ENCODE measurements at places on chromosomes 5 and 9. TPM values are rescaled to one million over a fixed set of nuclear protein-coding genes. Genes with fewer than 3 reads are reported as not detected.

DNA sequence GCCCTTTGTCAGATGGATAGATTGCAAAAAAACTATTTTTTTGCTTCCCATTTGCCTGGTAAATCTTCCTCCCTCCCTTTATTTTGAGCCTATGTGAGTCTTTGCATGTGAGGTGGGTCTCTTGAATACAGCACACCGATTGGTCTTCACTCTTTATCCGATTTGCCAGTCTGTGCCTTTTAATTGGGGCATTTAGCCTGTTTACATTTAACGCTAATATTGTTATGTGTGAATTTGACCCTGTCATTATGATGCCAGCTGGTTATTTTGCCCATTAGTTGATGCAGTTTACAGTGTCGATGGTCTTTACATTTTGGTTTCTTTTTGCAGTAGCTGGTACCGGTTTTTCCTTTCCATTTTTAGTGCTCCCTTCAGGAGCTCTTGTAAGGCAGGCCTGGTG is 13.0 kb upstream of the DEPDC1B start:
- no peak for DNase-seq

DNA sequence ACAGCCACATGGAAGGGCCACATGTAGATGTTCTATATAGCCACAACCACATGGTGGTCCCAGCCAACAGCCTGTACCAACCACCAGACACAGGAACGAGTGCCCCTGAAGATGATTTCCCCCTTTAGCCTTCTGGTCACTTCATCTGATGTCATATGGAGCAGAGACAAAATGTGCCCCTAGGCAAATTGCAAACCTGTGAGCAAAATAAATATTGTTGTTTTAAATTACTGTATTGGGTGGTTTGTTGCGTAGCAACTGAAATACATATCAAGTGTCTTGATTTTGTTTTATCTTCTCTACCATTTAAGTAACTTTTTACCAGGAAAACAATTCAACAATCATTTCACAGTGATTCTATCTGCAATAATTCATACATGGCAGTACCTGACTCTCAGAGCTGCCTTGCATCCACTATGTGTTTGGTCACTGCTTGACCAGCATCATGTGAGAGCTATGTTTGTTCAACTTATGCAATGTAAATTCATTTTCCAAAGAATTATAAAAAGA is 142.5 kb upstream of the VLDLR start:
- no peak for DNase-seq

The OGN gene
- not detected for total RNA-seq

GRCh38 chr9:13556656-13557055 is 277.2 kb upstream of the MPDZ start:
- no peak for DNase-seq

GRCh38 chr9:91089405-91090129 is 272.2 kb downstream of the AUH start:
- peak; percentile 61 for DNase-seq

DNA sequence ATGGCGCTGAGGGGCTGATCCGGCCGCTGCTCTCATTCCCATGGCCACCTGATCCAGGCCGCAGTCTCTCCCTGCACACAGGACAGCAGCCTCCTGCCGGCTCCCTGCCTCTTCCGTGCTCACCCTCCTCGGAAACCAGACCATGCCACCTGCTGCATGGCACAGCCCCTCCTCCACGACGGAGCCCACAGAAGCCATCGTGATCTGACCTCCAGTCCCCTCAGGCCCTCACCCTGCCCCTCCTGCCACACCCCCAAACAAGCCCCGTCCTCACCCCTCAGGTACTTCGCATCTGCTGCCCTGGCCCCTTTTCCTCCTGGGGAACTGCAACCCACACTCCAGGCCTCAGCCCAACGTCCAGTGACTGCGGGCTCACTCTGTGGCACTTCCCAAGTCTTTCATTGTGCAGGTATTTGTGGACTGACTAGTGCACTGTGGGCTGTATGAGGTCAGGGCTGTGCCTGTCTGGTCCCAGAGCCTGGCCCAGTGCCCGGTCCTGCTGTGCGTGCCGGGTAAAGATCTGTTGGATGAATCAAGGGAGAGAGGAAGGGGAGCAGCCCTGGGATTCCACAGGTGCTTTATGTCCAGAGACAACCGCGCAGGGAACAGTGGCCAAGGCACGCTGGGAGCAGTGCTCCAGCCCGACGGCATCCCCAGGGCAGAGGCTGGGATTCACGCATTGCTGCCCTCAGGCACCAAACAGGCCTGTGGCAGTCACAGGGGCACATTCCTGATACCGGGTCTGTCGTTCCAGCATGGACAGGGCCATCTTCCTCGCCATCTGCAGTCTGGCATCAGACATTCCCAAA is 86.1 kb downstream of the ADAMTS2 start:
- DNase-seq = no peak

- DNase-seq = peak; percentile 88
Measured at GRCh38 chr9:100160021-100160420, 61.0 kb downstream of the INVS start.

DNA sequence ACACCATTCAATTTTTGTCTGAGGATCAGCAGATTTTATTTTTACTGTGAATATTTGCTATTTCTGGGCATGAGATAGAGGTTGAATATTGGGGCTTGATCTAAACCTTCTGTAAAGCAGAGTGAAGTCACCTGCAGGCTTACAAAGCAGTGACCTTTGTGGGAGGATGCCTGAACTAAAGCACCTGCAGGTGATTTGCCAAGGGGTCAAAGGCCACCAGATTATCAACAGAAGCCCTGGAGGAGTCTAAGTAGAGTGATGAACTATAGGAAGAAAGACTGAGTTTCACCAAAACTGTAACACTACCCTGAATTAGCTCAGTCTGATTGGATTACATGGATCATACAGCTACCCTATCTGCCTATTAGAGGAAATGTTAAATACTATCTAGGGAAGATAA is 144.3 kb upstream of the PRLR start:
- no peak for DNase-seq

DNA sequence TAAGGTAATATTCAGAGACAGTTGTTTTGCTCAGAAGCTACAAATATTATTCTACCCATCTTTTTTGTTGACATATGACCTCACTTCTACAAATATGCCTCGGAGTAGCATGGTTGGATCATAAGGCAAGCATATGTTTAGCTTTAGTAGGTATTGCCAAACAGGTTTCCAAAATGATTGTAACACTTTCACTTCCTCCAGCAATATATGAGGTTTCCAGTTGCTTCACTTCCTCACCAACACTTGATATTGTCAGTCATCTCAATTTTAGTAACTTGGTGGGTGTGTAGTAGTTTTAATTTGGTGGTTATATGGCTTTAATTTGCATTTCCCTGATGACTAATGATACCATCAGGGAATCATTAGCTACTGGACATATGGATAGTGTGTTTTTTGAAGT is 46.7 kb downstream of the TNFSF8 start:
- no peak for DNase-seq

The TMEM215 gene
- not detected for total RNA-seq

- DNase-seq = peak; percentile 65
Measured at GRCh38 chr9:3848445-3849114, 322.8 kb upstream of the RFX3 start.

The GMCL2 gene
- total RNA-seq = not detected

GRCh38 chr9:87826331-87826730 is 56.3 kb upstream of the SPATA31E1 start:
- no peak for DNase-seq

GRCh38 chr5:139895647-139896046 is 100.0 kb downstream of the PSD2 start:
- no peak for DNase-seq

DNA sequence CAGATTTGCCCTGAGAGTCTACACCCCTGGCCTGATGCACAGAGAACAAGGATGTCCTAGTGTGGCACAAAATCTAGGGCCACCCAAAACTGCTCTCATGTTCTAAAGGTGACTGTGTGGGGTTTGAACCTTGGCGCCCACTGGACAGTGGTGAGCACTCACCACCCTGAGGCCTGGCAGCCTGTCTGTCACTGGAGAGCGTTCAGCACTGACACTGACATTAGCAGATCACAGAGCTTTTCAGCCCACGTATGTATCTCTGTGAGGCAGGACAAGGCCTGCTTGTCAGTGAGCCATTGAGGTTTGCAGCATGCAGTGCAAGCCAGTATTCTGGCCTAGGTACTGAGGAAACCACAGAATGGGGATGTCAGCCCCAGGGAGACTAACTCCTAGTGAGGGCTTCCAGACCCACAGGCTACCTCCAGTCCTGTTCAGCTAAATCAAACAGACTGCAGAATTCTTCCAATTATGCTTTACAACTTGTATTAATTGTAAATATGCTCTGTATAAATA is 38.9 kb upstream of the SLC2A8 start:
- DNase-seq = no peak

GRCh38 chr9:121567500-121568342 is 68.1 kb upstream of the GGTA1 start:
- DNase-seq = no peak

- DNase-seq = no peak
Measured at GRCh38 chr5:139708434-139708861, 60.3 kb downstream of the CXXC5 start.

- DNase-seq = no peak
Measured at GRCh38 chr5:170439223-170439943, 50.2 kb upstream of the KCNMB1 start.

The HK3 gene
- 0.17 TPM for total RNA-seq

- DNase-seq = no peak
Measured at GRCh38 chr9:33153666-33154065, 13.5 kb downstream of the B4GALT1 start.

- no peak for DNase-seq
Measured at GRCh38 chr5:62042007-62042406, 264.0 kb upstream of the KIF2A start.

GRCh38 chr5:400282-401145 is 42.5 kb upstream of the EXOC3 start:
- no peak for DNase-seq

The RASGEF1C gene
- total RNA-seq = not detected

The NSG2 gene
- not detected for total RNA-seq

DNA sequence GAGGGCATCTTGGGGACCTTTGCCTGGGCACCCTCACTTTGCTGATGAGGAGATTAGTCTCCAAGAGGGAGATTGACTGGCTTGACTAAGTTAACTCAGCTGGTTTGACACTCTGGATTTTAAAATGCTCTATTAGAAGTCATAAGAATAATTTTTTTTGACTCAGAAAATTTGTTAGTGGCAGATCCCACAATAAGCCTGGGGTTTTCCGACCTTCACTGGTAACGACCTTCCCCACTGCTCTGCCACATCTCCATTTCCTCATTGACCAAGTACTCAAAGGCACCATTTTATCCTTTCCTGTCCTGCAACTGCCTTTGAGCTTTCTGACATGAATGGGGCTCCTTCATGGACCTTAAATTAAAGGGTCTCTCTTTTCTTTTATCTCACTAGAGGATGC is 67.0 kb downstream of the ARHGEF28 start:
- DNase-seq = no peak

DNA sequence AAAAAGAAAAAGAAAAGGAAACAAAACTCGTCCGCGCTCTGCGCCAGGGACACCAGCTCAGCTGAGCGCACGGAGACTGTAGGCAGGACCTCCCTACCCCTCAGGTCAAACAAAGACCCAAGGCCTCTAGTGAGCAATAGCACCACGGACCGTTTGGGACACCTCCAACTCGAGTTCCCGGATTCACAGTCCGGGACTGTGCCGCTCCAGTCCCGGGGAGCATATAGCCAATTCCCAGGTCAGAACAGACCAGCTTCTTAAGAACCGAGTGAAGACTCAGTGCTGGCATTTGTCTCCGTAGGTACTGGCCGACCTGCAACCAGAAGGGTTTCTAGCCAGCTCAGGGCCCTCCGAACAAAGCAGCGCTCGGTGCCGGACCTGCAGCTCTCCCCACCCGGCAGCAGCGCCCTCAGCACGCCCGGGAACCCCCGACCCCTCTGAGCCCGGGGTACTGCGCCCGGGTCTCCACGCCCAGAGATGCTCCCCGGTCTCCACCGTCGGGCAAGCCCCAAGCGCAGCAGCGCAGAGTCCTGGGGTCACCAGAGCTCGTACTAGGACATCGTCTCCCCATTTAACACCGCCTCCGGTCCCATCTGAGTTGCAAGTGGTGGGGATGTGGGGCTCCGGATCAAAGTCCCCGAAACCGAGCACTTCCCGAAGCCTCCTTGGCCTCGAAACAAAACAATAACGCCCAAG is 591 bp downstream of the ABCA1 start:
- peak; percentile 46 for DNase-seq

DNA sequence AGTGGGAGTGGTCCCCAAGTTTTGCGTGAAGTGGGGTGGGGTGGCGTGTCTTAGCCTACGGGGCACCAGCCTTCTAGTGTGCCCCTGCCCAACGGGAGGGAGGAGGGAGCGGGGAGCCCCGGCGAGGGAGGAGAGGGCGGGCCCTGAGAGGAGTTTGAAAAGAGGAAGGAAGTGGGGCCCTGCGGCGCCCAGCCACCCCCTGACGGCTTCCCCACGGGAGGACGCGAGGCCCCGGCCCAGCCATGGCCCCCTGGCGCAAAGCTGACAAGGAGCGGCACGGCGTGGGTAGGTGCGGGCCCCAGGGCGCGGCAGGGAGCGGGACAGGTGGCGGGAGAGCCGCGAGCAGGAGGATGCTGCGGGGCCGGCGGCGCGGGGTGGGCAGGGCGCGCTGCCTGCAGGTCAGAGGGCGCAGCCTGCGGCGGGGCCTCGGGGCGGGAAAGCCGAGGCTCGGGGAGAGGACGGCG is at the start of gene DOCK2:
Gene DOCK2 (plus strand): TSS at position 191 of the 464 bp plus-strand sequence. CDS start 52 bp downstream, at position 243.
- DNase-seq = no peak

DNA sequence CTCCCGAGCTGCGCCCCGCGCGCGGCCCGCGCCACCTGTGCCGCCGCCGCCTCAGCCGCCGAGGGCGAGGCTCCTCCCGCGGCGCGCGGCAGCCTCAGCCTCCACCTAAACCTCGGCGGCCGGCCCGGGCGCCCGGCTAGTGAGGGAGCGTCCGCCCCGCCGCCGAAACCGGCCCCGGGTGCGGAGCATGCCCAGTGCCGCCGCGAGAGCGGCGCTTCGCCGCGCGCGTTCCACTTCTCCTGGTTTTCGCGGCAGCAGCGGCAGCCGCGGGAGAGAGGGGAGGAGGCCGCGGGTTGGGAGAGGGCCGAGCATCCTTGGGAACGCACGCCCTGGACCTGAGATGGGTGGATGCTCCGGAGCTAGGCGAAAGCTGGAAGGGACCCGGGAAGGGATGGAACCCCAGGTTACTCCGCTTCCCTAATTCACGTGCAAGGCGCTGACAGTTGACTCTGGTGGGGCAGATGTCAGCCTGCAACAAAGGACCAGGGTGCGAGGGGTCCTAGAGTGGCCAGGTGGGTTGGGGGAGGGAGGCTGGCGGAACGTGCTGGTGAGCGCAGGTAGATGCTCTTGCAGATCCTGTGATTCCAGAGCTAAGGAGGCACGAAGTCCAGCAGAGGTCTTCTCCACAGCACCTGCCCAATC is at the start of gene CTNND2:
Gene CTNND2 (minus strand): TSS at position 182 of the 642 bp plus-strand sequence. CDS start 593 bp downstream, outside the sequence.
- DNase-seq = no peak

DNA sequence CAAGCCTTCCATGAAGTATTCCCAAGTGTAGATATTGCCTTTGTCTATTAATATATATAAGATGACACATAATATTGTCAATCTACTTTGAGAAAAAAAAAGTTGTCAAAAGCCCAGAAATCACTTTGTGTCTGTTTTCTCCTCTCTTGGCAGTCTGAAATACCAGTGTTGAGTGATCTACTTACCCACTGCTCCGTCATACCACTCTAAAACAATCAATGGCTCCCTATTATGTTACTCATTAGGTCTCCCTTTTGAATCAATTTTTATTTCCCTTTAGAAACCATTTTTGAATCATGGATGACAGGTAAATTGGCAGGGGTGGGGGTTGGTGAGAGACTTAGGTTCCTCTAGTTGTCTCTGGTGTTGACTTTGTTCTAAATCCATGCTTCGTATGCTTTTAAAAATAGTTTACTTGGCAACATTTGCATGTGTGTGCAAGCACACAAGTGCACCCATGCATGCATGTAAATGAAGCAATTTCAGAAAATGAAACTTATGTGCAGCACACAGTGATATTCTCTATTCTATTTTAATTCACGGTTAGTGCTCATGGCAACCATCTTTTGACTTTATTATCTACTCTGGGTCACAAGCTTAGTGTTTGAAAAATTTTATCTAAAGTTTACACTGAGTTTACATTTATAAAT is 378.9 kb downstream of the RAB3C start:
- DNase-seq = no peak

The SLC27A6 gene
- 0.10 TPM for total RNA-seq
